ENCODE measurements at places on chromosomes 6 and 20.

DNA sequence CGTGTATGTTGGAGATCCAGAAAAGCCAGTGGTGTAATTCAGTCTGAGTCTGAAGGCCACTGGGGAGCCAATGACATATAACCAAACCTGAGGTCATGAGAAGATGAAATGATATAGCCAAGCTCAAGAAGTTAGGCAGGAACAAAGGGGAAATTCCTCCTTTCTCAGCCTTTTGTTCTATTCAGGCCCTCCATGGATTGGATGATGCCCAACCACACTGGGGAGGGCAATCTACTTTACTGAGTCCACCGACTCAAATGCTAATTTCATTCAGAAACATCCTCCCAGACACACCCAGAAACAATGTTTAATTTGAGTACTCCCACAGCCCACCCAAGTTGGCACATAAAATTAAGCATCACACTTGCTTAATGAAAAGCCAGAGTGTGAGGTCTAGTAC lies 183.6 kb downstream of the GJA1 start:
- DNase-seq, result no peak

DNA sequence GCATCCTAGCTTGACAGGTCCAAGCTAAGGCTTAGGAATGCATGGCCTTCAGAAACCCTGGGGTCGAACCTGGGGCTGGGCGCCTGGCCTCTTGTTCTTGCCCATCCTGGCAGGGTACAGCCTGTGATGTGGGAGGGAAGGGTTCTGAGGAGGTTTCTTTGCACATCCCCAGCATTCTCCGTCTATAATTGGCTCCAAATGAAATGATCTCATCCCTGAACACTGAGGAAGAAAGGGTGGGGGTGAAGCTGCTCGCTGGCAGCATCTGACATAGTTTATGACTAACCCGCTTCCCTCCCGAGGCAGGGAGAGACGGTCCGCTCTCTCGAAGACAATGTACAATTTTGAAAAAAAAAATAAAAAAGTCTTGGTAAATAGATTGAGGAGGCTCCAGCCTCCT lies 67.1 kb upstream of the ZNFX1 start:
- no peak for DNase-seq

DNA sequence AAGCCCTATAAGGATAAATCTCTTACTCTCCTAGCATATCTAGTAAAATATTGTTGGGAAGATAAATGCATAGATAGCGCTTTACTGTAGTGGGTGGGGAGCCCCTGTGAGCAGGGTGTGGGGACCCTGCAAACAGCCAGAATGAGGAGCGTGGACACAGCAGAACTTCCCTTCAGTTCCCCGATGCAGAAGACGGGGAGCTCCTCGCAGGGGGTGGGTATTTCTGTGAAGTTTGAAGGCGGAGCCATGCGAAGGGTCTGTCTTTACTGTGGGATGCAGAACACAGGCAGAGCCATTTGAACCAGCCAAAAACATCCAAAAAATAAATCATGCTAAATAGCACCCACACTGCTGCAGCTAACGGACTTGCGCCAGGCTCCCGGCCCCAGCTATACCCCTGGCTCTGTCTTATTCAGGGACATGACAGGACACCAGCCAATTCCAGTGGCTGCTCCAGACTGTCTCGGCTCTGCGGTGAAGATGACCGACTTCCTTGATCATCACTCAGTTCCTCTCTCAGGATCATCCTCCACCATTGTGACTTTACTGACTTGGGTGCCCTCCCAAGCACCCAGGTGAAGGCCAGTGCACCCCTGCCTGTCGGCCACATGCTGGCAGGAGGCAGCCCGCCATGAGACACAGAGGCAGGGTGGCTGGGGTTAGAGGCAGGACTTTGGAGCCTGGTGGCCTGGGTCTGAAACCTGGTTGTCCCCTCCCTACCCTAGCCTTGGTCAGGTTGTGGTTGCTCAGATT lies 134.5 kb downstream of the SMOC2 start:
- DNase-seq, result no peak

DNA sequence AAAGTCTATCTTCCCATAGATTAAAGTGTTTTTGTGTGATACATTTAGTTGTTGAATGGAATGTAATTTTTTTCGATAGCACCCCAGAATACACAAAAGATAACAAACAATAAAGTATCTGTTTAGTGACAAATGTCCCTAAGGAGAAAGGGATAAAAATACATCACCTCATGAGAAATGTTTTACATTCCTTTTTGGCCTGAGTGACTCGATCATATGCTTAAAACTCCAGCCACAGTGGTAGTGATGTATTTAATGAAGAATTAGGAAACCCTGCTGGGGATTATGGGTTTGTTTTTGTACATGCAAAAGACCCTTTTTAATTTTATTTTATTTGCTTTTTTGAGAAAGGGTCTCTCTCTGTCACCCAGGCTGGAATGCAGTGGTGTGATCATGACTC lies 4.3 kb upstream of the SGK1 start:
- no peak for DNase-seq

GRCh38 chr6:15957655-15958169 lies 171.2 kb upstream of the MYLIP start:
- DNase-seq, result no peak

- no peak for DNase-seq
Observed at GRCh38 chr20:3794701-3795420, 1.2 kb upstream of the CDC25B start.

GRCh38 chr6:139291813-139292619 lies at the start of gene TXLNB:
TSS of gene TXLNB (minus strand) at chr6:139291998. CDS start at chr6:139288899, 3,099 bp downstream.
- peak; percentile 65 for DNase-seq

GRCh38 chr6:158042245-158042798 lies 60.7 kb downstream of the SYNJ2 start:
- DNase-seq, result no peak

GRCh38 chr6:93021235-93021915 lies 398.0 kb downstream of the EPHA7 start:
- no peak for DNase-seq

GRCh38 chr6:15341311-15342001 lies 95.6 kb downstream of the JARID2 start:
- DNase-seq, result no peak

DNA sequence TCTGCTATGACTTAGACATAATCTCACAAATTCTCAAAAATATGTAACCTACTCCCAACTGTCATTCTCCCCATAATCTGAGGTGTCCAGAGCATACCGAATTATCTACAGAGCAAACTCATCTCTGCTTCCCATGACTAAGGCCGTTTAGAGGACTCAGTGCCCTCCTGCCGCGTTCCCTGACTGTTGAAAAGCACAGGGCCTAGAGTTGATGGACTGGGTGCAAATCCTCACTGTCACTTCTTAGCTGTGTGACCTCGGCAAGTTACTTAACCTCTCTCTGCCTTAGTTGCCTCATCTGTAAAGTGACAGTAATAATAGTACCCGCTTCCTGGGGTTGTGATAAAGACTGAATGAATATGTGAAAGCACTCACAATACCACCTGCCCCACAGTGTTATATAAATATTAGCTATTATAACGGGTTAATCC lies 4.7 kb upstream of the TUBB2A start:
- DNase-seq, result no peak

DNA sequence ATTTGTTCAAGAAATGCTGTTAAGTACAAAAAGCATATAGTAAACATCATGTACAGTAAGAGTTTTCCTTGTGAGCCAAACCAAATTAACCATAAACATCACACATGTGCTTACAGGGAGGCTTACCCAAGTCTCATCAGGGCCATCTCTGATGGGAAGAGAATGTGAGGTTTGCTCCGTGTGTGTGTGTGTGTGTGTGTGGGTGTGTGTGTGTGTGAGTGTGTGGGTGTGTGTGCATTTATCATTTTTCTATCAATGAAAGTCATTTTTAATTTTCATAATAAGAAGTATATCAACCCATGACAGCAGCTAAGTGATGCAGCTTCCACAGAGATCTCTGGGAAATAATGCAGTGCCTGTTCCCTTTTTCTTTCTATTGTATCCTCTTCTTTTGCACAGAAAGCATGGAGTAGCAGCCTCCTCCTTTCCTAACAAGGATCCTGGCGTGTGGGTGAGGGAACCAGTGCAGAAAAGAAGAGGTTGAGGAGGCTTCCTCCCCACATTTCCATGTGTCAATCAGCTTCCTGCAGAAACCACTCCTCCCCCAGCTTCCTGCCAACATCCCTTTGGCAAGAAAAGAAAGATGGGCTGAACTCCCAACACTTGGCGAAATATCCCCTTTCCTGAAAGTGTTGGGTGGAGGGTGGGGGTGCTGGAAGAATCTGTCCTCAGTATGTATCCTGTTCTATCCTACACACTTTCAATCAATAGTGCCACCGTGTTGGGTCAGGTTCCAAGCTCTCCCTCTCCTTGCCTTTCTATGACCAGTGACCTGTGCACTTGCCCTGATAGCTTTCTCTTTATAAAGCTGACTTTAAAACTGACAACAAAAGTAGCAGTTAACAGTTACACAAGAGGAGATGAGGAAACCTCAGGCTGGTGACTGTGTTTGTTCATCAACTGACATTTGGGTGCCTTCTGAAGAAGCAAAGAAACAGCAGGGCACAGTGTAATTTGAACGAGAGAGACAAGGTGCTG lies 251.8 kb upstream of the CITED2 start:
- no peak for DNase-seq
